Lung microvascular endothelial cell (primary cell): ENCODE measurements at places on chromosomes 5 and 9. TPM values are rescaled to one million over a fixed set of nuclear protein-coding genes. Genes with fewer than 3 reads are reported as not detected.
A peak's percentile ranks its signal among the peaks of the same experiment; 100 is the strongest.

DNA sequence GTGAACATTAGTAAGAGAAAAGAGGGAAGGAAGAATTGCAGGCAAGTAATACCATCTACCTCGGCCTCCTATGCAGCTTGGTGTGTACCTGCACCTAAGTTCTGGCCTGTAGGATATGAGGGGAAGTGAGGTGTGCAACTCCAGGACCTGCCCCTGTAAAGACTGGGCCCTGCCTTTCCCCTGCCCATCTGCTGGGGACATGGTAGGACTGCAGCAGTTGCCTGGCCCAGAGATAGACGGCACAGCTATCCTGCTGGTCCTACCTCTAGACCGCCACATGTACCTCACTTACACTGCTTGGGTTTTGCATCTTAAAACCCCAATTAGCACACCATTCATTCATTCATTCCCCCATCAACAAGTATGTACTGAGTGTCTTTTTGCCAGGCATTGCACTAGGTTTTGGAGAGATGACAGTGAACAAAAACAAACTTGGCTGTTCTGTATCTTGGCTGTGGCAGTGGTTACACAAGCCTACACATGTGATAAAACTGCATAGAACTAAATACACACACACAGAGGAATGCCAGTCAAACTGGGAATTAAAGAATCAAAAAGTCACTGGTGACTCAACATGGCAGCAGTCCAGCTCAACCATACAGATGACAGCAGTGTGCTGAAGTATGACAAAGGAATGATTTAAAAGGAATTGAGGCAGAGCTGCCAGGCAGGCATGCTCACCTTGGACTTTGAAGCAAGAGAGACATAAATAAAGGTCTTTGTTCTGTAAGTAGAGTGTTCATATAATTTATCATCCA lies 23.3 kb upstream of the MGAT1 start:
- peak; percentile 78 for DNase-seq

DNA sequence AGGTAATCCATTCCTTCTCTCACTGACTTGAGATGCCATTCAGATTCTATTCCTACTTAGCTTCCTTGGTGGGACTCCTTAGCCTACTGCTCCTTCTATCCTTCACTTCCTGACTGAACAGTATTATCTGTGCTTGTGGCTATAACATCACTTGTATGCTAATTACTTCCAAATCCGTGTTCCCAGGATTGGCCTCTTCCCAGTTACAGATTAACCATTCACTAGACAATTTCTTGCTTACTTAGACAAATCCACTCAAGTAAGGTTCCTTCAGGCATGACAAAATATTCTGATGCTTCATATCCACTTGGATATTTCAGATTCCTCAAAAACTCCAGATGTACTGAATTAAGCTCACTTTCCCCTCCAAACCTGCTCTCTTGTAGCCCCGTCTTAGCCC lies 18.3 kb downstream of the LIFR start:
- DNase-seq = no peak

DNA sequence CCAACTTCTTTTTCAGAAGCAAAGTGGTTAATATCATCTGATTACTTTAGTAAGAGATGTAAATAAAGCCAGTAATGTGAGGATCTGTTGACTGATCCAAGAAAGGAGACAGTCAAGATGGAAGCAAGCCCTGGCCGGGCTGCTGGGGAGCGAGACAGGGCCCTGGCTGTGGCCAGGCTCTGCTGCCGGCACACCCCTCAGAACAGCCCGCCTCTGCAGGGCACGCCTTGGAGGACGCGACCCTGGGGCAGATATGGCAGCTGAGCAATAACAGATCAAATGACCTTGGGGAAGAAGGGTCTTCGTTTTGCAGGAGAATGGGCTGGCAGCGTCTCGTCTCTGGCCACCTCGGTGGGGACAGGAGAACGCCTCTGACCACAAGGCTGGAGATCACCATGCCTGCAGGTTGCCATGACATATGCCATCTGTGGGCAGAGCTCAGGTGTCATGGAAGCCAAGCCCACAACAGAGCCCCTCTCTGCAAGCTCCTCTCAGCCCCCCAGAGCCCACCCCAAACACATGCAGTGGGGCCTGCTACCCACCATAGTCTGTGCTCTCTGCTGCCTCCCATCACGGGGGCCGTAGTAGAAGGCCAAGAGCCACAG lies 206.5 kb downstream of the FANCC start:
- DNase-seq = no peak

- DNase-seq = no peak
Observed at GRCh38 chr9:98383758-98384157, 128.3 kb upstream of the TBC1D2 start.

C9orf153 gene
- under 0.01 TPM in 1 of 2 replicates, not detected in the other for total RNA-seq

- no peak for DNase-seq
Observed at GRCh38 chr5:130055572-130055971, 151.3 kb downstream of the CHSY3 start.

GRCh38 chr5:91366551-91366950 lies 16.6 kb downstream of the ARRDC3 start:
- DNase-seq = no peak

DNA sequence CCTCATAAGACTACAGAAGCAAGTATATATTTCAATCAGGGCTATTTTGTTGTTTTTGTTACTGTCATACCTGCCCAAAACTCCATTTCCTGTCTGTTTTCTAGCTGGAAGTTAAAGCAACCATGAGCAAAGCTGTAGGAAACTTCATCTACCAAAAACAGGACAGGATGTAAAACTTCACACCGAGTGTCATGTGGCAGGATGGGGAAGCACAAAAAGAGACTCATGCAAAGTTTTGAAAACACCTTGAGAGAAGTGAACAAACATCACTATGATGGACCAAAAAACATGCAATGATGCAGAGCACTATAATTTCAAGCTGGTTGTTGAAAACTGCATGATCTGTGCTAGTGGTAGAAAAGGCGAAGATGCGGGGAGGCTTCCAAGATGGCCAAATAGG lies 6.3 kb upstream of the GZMA start:
- DNase-seq = no peak

SPATA31A3 gene
- not detected in 2 replicates for total RNA-seq

- DNase-seq = peak; percentile 64
Observed at GRCh38 chr9:35516479-35516878, 26.6 kb downstream of the RUSC2 start.

- no peak for DNase-seq
Observed at GRCh38 chr9:123778232-123778902, 151.6 kb downstream of the DENND1A start.

SLC23A1 gene
- total RNA-seq = not detected in 2 replicates

GRCh38 chr9:115264313-115264712 lies 146.4 kb upstream of the TNC start:
- DNase-seq = no peak

GPX8 gene
- total RNA-seq = 2.0 and 22.2 TPM in 2 replicates
